ENCODE measurements at places on chromosomes 12 and 14.

DNA sequence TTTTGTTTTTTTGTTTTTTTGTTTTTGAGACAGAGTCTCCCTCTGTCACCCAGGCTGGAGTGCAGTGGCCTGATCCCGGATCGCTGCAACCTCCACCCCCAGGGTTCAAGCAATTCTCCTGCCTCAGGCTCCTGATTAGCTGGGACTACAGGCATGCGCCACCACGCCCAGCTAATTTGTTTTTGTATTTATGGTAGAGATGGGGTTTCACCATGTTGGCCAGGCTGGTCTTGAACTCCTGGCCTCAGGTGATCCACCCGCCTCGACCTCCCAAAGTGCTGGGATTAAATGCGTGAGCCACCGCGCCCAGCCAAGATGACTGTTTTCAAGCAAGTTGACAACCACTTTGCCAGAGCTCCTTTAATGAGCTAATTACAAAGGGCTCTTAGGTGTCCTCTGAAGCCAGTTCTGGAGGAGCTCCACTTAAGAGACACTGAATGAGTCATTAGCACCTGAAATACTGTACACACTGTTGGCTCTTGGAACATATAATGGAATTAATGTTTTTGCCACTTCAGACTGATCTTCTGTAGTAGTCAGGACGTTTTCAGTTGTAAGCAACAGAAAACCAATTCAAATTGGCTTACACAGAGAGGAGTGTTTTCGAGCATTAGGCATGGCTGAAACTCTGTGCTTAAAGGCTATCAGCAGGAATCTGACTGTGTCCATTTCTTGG, 55.4 kb upstream of the MED13L start:
- no peak for DNase-seq

DNA sequence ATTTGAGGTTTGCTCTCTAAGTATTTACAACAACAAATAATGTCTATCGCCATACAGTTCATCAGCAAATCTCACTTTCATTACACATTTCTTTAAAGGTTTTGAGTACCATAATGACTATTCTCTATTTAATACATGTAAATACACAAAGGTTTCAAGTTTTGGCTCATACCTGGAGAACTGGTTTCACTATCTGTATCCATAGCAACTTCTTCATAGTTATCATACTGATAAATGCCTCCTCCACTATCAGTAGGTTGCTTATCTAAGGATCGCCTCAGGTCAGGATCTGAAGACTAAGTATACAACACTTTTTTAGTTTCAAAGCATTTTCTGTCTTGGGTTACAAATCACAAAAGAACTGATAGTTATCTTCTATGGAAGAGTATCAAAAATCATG, 21.4 kb downstream of the ZFC3H1 start:
- no peak for DNase-seq

DNA sequence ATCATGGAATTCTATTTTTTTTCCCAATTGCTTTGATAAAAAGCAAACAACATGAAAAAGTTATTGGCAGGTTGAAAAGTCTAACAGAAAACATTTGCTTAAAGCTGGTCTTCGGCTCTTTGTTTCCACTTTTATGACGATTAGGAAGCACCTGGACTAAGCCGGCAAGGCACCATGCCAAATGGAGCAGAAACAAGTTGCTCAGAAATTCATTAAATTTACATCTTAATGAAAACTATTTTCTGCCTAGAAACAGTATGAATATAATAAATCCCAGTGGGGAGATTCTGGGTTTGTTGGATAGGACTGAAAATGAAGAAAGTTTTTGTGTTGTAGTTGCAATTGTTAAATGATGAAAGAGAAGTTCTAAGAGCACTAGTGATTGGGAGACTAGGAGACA, 51.4 kb upstream of the OR9K2 start:
- no peak for DNase-seq

DNA sequence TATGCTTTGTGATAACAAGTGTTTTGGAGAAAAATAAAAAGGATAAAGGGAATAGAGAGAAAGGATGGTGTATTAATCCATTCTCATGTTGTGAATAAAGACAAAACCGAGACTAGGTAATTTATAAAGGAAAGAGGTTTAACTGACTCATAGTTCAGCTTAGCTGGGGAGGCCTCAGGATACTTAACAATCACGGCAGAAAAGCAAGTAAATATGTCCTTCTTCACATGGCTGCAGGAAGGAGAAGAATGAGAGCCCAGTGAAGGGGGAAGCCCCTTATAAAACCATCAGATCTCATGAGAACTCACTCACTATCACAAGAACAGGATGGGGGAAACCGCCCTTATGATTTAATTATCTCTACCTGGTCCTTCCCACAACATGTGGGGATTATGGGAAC, 18.1 kb upstream of the C12orf42 start:
- DNase-seq = no peak

- no peak for DNase-seq
Measured at GRCh38 chr12:95116773-95117172, 43.4 kb upstream of the NR2C1 start.
